ENCODE measurements at places on chromosomes 13 and 19.
A peak's percentile ranks its signal among the peaks of the same experiment; 100 is the strongest.

DNA sequence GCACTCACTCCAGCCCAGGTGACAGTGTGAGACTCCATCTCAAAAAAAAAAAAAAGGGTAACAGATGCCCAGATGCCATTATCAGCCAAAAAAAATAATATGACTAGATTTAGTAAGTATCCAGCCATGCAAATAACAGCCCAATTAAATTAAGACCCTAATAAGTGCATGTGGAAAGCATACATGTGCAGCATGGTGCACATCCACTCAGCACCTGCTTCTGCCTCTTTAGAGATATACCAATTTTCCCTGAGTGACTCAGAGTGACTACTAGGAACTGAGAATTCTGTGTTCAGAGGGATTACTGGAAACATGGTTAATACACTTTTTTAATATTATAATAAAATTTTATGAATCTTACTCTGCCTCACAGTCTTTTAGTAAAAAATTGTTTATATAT, 29.8 kb upstream of the ZNF675 start:
- DNase-seq, result no peak

- DNase-seq, result no peak
These were observed 53.5 kb upstream of the WASF3 start for GRCh38 chr13:26503826-26504594.

GRCh38 chr13:86830046-86830445, 841.1 kb upstream of the SLITRK5 start:
- DNase-seq, result no peak

DNA sequence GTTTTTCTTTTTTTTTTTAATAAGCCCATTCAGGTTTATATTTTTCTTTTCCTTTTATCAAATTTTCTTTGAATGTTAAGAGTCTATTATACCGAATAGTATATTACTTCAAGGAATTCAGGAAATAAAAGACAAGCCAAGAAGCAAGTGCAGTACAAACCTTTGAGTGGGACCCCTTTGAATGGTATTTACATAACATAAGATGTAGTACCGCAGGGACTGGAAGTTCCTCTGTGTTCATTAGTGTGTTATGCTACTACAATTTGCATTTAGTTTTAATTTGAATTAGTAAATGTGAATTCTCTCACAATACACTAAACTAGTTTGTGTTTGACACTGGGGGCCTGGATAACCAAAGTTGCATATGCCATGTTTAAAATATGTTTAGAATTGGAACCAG, 339.5 kb downstream of the DCT start:
- DNase-seq, result no peak

- DNase-seq, result no peak
These were observed 491 bp downstream of the ZNF525 start for GRCh38 chr19:53365899-53366493.

DNA sequence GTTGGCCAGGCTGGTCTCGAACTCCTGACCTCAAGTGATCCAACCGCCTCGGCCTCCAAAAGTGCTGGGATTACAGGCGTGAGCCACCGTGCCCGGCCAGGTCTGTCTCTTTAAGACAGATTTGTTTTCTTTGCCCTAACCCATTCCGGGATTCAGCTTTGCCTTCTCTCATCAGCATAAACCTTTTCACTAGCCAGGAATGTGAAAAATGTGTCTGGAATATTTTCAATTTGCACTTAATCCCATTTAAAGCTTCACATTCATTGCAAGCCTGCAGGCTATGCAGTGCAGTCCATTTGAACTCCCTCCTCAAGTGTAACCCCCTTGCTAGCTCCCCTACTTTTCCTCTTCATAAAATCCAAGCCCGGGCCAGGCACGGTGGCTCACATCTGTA, 880 bp upstream of the TMEM160 start:
- DNase-seq, result no peak

GRCh38 chr19:17215127-17215971, at the start of gene USE1:
TSS of gene USE1 (plus strand) at chr19:17215357. CDS start at chr19:17215406, 49 bp downstream.
- peak; percentile 87 for DNase-seq

GRCh38 chr13:60463787-60464186, 66.8 kb downstream of the TDRD3 start:
- DNase-seq, result no peak

DNA sequence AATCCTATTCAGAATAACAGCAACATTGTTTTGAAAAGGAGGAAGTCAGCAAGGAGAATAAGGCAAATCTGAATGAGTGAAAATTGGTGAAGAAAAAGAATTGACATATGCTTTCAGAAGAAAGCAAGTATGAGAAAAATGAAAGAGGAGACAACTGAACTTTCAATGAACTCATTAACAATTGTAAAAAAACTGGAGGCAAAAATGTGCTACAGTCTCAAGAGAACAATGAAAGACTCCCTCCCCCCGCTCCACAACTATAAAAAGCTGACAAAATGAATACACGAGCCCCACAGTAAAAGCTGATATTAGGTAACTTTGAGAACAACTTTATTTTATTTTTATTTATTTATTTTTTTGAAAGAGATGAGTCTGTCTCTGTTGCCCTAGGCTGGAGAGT, 373.1 kb downstream of the DIAPH3 start:
- DNase-seq, result no peak

DNA sequence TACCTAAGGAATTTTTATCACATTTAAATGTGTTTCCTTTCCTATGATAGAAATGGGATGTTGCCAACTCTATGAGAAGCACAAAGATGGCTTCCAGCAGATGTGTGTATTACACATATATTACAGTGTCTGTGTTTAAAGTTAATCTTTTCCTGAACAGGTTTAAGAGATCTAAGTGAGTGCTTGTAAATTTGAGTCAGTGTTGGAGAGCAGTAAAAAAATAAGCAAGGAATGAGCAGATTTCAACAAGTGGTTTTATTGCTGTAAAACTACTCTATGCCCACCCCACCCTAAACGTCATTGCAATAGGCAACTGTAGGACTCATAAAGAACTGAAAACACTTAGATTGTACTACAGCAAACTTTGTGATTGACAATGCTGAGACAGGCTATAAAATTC, 248.7 kb downstream of the KLF5 start:
- no peak for DNase-seq

DNA sequence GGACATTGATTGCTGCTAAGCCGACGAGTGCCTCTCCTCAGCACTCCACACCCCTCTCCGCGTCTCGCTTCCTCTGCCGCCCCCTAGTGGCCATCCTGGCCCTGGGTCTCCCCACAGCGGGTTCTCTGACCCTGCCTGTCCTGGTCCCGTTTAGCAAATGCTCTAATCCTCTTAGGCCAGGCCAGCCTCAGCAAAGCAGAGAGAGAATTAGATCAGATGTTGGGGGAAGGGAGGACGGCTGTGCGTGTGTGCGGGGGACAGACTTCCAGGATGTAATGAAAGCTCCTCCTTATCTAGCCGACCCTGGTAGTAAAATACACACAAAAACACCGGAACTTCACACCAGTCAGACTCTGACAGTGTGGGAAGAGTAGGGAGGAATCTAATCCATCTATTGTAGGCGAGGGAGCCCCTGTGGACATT, 4.5 kb downstream of the TPRX2 start:
- no peak for DNase-seq

- DNase-seq, result no peak
These were observed 30.1 kb downstream of the PIP5K1C start for GRCh38 chr19:3669947-3670795.

DNA sequence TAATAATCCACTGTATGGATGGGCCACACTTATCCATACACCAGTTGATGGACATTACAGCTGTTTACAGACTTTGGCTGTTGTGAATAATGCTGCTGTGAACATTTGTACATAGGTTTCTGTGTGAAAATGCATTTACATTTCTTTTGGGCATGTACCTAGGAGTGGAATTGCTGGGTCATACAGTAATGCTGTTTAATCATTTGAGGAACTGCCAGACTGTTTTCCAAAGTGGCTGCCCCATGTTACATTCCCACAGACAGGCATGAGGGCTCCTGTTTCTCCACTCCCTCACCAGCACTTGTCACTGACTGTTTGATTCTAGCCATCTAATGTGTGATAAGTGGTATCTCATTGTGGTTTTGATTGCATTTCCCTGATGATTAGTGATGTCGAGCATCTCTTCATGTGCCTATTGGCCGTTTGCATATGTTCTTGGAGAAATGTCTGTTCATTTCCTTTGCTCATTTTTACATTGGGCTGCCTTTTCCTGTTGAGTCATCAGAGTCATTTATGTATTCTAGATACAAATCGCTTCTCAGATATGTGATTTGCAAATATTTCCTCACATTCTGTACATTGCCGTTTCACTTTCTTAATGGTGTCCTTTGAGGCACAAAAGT, 12.8 kb downstream of the TMEM255B start:
- no peak for DNase-seq

Data from NCI-H2029 treated with DMSO at 0.1 percent for 48 hours (cell line).